ENCODE measurements at places on chromosomes 6 and 20.

GRCh38 chr20:35018590-35019371 is 63.1 kb downstream of the MYH7B start:
- DNase-seq: no peak

GRCh38 chr6:141321493-141322347 is 811.0 kb upstream of the GJE1 start:
- no peak for DNase-seq

GRCh38 chr6:17015144-17015543 is 86.7 kb upstream of the STMND1 start:
- DNase-seq: no peak

- no peak for DNase-seq
These were observed 394 bp downstream of the MYB start for GRCh38 chr6:135181333-135182070.

DNA sequence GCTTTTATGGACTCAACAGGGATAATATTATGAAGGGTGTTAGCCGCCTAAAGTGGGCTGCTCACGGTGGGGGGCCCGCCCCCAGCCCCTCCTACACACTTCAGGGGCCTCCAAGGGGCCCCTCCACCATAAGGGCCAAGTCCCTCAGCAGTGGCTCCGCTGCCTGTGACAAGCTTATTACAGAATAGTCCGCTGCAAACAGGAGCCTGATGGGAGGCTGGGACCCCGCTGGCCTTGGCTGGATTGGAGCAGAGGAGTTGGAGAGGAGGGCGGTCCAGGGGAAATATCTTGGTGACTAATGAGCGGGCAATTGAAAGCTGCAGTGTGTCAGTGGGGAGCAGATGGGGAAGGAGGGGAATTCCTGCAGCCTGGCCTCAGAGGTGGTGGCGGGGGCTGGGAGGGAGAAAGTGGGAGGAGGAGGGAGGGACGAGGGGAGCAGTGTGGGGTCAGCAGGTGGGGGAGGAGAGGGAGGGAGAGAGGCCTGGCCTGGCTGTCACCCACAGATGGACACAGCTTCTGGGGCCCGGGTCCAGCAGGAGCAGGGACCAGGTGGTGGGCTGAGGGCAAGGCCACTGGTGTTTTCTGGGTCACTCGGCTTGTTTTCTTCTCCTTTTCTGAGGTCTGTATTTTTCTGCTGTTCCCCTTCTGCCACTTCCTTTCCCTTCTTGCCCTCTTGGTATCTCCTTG is 57.6 kb upstream of the FOXP4 start:
- no peak for DNase-seq

DNA sequence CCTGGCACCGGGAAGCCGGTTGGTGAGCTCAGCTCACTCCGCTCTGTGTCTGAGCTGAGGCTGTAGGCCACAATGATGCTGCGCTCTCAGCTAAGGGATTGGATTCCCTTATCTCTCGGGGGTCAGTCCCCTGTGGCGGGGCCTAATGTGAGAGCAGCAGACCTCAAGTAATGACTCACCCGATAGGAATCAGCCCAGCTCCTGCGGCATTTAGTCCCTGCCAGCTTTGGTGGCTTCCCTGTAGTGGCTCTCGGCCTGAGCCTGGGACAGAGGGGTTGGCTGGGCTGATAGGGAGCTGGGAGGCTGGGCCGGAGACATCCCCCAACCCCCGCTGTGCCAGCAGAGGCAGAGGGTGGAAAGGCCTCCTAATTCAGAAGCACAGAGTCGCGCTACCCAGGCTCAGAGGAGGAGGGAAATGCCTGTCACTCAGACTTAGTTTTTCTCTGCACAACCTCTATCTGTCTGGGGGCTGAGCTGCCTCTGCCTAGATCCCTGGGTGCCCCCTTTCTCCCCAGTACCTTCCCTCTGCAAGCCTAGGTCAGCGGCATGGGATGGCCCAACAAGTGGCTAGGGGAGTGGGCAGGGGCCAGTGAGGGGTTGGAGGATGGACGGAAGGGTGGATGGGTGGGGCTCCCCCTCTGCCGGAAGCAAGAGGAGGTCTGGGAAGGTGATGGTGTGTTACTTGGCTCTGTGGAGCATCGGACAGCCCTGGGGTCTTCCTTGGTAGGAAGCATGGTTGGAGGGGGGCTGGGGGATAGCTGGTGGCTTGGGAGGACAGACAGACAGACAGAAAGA is 92.2 kb downstream of the CDH22 start:
- DNase-seq: no peak

GRCh38 chr20:62245911-62246280 is 7.6 kb downstream of the OSBPL2 start:
- DNase-seq: no peak

- no peak for DNase-seq
These were observed 19.7 kb downstream of the FAM217A start for GRCh38 chr6:4059115-4059777.

DNA sequence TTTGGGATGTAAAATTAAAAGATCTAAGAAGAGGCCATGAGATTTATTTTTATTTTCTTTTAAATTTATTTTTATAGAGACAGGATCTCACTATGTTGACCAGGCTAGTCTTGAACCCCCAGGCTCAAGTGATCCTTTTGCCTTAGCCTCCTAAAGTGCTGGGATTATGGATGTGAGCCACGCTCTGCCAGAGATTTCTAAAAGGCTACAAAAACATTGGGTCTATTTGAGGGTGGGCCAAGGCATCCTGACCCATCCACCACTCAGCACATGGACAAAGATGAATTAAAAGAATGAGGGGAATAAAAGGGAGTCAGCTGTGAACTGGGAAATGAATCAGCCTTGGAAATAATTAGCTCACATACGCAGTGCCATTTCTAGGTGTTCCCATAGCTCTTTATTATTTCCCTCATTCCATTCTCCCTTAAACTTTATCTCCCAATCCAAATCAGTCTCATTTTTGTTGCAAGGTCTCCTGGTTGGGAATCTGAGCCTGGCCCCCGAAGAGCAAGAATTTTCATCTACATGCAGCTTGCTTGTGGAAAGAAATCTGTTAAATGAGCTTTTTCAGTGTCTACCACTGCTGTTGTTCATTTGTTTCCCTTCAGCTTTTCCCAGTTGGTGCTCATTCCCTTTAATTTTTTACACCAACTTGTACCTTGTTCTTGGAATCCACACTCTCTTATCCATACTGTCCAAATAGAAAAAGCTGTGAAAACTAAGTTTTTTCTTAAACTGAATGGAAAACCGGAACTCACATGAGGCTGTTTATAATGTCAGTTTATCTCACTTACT is 66.9 kb downstream of the MKKS start:
- no peak for DNase-seq

DNA sequence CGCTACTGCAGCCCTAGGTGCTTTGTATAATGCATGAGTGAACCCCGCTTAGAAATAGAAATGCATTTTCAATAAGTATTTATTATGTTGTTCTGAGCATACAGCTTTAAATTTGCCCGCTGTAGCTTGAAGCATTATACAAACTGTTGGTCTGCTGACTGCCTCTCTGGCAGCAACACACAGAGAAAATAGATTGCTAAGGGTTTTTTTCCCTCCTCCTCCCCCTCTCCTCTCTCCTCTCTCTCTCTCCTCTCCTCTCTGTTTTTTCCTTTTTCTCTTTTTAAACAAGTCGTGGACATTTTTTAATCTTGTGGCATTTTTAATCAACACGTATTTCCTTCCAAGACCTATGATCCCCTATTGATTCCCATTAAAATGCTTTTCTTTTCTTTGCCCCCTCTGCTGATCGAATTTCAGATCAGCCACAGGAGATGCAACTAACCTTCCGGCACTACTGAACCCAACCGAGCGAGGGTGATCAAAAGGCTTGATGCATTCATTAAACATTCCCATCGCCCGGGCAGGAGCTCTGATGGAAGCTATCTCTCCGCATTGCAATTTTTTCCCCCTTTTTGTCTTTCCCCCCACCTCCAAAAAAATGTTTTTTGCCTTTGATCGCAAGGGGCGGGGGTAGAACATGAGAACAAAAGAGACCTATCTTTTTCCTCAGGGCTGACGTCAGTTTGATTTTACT is 90.7 kb upstream of the ARID1B start:
- peak; percentile 75 for DNase-seq

GRCh38 chr20:37845241-37845681 is 57.7 kb upstream of the VSTM2L start:
- no peak for DNase-seq

DNA sequence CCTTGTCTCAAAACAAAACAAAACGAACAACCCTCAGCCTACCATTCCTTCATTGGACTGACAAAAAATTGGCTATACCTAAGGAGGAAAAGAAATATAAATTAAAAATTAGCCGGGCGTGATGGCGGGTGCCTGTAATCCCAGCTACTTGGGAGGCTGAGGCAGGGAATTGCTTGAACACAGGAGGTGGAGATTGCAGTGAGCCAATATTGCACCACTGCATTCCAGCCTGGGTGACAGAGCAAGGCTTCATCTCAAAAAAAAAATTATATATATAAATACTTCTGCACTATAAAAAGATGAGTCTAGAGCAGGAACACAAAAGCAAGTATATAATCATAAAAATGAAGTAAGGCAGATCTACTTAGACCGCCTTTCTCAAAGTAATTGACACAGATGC is 109.8 kb downstream of the CRYBG1 start:
- DNase-seq: no peak

- peak; percentile 8 for DNase-seq
These were observed 11.2 kb downstream of the KIZ start for GRCh38 chr20:21137078-21137477.

DNA sequence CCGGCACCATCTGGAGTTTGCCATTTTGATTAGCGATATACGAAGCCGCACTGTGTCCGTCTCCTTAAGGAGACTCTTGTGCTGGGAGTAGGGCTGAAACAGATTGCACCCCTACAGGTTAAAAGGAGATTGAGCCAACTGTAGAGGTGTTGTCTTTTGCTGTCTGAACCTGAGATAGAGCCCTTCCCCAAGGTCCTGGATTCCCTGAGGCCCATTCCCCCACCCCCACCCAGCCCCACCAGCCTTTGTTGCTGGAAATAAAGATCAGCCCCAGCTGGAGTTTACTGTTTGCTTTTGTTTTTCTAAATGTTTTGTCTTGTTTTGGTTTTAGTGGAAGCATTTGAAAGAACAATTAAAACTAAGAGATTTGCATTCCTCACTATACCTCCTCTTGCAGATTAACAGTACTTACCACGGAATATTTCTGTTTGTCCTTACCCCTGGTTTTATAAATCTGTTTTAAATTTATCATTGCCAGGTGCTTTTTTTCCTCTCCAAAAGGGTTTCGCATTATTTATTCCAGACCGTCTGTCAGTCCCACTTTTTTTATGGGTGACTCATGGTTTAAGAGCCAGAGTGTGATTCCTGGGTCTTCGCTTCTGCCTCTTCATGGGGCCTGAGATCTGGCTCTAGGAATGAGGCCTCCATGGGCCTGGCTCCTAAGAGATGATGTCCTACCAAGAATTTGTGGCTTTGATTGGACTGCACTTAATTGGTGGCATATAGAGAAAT is 169.2 kb downstream of the DTNBP1 start:
- no peak for DNase-seq

- no peak for DNase-seq
These were observed 233.4 kb downstream of the CD109 start for GRCh38 chr6:73929405-73929804.

- DNase-seq: no peak
These were observed 90.5 kb downstream of the BANF2 start for GRCh38 chr20:17790296-17790695.

- DNase-seq: no peak
These were observed 109.1 kb downstream of the UTRN start for GRCh38 chr6:144394210-144394609.

DNA sequence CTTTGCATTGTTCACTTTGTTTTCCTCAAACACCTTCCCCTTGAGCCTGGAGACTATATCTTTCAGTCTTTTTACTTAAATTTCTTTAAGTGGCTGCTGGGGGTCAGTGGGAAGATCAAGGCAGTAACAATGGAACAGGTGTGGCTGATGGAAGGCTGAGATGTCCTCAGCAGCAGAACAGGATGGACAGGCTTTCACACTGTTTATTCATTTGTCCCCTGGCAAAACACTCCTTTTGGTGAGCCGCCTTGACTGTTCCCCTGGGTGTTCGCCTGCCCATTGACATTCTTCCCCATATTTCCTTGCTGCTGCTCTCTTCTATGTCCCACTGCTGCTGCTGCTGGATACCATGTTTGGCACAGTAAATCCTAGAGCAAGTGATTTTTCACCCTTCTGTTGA is 38.1 kb downstream of the RNF144B start:
- DNase-seq: no peak

DNA sequence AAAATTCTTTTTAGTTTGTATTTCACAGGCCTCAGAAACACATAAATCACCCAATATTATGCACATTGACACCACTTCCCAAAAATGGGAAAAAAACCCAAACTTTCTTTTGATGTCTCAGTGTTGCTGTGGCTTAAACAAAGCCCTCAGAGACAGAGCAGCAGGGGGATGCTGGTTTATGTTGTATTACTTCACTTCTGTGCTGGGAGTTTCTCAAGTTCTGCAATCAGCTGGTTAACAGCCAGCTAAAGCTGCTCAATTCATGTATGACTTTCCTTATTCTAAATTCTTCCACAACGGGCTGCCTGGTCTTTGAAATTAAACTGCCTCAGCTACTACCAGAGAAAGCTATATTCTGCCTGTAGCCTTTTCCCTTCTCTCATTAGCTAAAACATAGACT is 5.6 kb downstream of the FILIP1 start:
- no peak for DNase-seq

GRCh38 chr6:41705996-41706835 is 29.2 kb downstream of the TFEB start:
- DNase-seq: no peak

GRCh38 chr20:60506061-60506460 is 547.8 kb downstream of the CDH26 start:
- no peak for DNase-seq

- DNase-seq: no peak
These were observed 141.3 kb downstream of the ADGRG6 start for GRCh38 chr6:142443102-142443501.

DNA sequence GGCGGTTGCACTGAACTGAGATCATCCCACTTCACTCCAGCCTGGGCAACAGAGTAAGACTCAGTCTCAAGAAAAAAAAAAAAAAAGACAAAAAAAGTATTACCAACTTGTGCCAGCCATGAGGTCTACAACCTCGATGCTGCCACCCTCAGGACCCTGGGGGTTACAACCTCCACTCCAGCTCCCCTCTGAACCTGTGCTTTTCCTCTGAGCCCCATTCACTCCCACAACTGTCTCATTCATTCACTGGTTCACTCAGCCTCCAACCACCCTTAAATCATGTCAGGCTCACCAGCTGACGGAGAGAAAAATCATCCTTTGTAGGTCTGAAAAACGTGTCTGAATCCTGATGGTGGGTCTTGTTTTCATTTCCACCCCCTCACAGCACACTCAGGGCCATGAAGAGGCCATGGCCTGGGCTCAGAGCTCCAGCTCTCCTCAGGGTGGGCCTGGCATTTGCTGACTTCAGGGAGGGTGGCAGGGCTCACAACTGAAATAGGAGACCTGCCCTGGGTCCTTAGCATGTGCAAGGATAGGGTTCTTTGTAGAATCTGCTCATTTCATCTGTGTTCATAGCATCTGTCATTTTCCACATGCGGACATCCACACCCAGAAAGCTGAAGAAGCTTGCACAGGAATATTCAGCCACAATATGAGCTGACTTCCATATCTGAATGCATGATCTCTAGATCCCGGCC is 1.9 kb upstream of the ULBP1 start:
- DNase-seq: no peak

- DNase-seq: no peak
These were observed 36.7 kb upstream of the PTPRK start for GRCh38 chr6:128557081-128557480.

- DNase-seq: no peak
These were observed 20.7 kb downstream of the SOX4 start for GRCh38 chr6:21614226-21614625.
